ENCODE measurements at places on chromosomes 11 and 22.

GRCh38 chr11:62144641-62145255, 20.9 kb downstream of the INCENP start:
- no peak for DNase-seq

- DNase-seq = no peak
Observed at GRCh38 chr22:50084614-50085021, 608 bp downstream of the MLC1 start.

DNA sequence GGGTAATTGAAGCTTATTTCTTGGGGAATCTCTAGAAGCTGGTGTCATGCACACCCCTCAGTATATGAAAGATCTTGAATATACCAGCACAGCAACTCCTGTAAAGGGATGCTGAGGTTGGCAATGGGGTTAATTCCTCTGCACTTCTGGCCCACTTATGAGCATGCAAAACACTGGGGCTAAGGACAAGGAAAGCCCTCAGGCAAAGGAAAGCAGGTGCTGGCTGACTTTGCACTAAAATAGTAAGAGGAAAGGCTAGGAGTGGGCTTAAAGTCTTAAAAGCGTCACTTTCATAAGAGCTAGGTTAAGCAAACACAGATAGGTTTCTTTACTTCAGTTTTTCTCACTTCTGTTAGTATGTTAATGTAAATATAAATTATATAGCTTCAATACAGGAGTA, 572.6 kb upstream of the LUZP2 start:
- no peak for DNase-seq

DNA sequence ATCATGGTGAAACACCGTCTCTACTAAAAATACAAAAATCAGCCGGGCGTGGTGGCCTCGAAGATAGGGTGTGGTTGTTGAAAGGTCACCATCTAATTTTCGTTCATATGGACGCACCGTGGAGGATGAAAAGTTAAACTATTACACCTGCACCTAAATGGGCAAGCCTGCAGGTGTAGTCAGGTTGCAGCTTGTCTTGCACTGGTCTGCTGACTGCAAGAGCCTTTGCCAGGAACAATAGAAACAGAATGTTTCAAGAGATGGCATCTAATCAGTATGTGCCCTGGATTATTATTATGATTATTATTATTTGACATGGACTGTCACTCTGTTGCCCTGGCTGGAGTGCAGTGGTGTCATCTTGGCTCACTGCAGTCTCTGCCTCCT, 908 bp downstream of the NADSYN1 start:
- no peak for DNase-seq

- no peak for DNase-seq
Observed at GRCh38 chr22:41968601-41969000, 642 bp upstream of the SEPTIN3 start.

DNA sequence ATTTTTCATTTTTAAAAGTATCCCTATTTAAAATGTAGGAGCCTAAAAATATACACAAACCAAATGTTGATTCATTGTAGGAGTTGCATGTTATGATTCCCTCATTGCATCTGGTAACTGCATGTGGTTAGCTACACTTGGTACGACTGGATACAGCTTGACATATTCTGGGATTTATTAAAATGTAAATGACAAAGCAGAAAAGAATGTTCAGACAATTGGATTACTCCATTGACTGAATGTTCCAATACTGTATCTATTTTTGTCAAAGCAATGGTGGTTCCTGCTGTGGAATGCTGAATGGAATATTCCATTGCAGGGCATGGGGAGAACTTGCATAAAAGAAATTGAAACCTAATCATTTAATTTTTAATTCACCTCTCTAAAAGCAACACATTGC, 30.8 kb downstream of the BLID start:
- DNase-seq = no peak

DNA sequence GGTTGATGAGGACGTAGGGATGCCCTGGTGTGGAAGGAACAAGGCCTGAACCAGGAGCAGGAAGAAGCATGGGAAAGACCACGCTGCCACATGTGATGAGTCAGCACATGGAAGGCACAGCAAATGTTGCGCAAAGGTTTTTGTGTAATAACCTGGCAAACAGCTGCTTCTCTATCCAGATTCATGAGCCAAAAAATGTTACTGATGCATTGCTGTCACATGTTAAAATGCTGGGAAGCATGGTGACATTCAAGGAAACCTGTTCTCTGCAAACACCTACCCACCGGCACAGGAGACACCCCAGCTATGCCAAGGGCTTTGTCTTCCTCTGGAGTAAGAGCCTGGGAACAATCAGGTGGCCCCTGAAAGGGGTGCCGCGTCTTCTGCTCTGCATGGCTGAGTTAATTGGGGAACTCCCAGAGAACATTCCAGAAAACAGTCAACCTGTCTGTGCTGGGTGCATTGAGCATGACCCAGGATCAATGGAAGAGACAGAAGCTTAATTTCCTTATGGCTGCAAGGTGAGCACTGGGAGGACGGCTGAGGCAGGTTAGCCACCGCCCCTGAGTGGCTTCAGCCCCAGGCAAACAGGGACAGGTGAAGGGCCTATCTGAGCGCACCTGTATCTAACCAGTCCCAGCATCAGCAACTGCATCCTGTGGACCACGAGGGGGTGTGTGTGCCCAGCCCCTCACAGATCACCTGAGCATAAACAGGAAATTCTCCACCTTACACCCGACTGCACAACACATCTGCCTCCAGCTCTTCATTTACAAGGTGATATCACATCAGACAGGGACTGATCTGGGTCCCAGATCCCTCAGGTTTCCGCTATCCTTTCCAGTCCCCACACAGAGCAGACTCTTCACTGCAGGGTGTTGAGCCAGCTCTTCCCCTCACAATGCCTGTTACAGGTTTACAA, 108.4 kb downstream of the GGTLC2 start:
- DNase-seq = no peak

GRCh38 chr22:20979243-20979809, 2.8 kb upstream of the LZTR1 start:
- DNase-seq = peak; percentile 61

GRCh38 chr22:30452861-30453260, 19.0 kb downstream of the SEC14L3 start:
- no peak for DNase-seq

DNA sequence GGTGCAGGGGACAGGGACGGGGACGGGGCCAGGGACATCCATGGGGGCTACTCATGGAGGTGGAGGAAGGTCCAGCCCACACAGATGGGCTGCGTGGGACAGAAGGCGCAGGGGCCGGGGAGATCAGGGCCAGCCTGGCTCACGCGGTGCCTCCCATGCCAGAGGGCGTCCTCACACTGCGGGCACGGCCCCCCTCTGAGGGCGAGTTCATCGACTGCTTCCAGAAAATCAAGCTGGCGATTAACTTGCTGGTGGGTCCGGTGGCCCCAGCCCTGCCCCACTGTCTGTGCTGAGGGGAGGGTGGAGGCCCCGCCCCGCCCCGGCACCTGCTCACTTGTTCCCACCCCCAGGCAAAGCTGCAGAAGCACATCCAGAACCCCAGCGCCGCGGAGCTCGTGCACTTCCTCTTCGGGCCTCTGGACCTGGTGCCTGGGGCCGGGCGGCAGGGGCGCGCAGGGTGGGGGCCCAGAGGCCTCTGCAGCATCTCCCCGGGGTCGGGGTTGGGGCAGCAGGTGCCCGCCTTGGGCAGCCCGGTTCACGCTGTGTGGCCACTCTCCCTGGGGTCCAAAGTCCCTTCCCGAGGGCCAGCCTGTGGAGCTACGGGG, 15.8 kb downstream of the EPS8L2 start:
- no peak for DNase-seq

DNA sequence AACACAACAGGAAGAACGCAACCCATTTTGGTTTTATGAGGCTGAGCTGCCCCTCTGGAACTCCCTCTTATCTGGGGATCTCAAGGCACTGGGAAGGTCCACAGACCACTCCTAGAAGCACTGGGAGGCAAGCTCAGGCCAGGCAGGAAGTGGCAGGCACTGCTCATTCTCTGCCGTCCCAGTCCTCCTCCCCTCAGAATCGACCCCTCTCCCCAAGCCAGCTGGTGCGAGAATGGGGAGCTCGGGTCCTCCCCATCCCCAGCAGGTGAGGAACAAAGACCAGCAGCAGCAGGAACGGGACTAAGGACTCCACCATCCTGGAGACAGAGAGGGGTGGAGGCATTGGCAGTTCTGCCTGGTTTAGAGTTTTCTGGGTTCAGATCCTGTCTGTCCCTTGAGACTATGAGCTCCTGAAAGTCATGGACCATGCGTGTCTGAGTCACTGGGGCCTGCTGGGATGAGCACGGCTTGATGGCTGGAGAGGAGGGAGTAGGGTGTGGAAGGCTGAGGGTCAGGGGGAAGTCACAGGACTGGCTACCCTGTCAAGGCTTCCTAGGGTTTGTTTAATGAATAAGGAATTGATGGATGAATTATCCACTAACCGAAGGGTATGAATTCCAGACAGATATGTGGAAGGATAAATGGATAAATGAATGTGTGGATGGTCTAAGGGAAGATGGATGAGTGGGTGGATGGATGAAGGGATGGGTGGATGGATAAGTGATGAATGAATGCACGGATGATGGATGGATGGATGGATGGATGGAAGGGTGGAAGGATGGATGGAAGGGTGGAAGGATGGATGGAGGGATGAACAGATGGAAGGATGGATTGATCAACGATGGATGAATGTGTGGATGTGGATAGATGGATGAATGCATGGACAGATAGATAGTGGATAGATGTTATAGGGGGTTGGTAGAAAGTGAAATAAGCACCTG, 6.4 kb downstream of the MYEOV start:
- no peak for DNase-seq

All from right lung (tissue), 10 donors.